ENCODE measurements at places on chromosomes 5 and 9.

DNA sequence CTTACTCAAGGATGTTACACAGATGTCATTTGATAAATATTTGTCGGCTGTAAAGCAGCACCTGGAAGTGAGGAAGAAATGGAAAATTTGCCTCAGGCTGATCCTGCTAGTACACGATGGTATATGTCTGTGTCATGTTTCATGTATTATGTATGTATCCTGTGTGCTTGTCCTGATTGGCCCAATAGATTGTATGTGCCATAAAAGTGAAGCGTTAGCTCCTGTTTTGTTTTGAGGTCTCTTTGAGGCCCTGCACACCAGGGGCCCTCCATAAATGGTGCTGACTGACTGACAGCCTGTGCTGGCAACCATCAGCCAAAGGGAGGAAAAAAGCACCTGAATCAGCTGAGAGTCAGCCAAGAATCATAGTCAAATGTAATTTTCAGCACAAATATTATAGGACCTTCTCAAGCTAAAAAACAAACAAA is 11.8 kb upstream of the LNPEP start:
- peak; percentile 38 for DNase-seq

GRCh38 chr9:95009459-95009858 is 283.0 kb downstream of the AOPEP start:
- DNase-seq: no peak

- no peak for DNase-seq
Measured at GRCh38 chr5:120706877-120707276, 242.8 kb downstream of the PRR16 start.

DNA sequence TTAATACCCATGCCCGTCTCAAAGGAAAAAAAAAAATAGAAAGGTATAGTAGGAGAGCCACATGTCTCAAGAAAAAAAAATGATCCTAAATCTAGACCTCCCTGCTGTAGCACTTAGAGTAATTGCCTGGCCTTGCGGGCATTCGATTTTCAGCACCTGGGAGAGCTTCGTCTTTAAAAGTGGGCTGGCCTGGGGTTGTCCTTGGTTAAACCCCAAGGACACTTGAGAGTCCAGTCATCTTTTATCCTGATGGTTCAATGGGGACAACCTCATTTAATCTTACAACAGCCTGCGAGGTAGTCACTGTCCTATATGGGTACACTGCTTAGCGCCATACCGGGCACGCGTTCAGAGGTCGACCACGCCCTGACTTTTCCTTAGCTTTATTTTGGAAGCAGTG is 60.1 kb downstream of the MAT2B start:
- DNase-seq: no peak

GRCh38 chr5:168469816-168470215 is 16.5 kb upstream of the RARS1 start:
- no peak for DNase-seq

DNA sequence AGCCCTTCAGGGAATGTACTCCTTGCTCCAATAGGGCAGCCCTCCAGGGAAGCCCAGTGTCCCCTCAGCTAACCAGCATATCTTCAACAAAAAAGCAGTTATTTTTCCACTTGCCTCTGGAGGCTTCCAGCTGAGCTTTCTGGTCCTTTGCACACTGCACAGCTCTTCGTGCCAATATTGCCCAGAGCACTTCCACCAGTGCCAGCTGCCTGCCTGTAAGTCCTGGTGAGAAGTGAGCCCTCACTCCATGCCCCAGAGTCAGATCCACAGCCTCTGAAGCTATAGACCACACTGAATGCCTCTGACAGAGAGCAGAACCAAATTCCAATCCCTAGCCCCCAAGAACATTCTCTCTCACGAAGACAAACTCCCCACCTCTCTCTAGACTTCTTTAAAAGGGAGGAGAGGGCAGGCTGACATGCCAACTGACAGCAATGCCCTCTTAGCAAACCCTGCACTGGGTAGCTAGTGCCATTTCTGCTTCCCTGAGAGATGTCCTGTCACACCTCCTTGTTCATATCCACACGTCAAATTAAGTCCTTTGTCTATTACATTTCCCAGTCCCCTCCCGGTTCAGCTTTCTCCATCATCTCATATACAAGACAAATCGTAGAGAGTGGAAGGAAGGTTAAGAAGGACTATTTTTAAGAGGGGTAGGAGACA is 12.7 kb upstream of the HEXB start:
- no peak for DNase-seq

DNA sequence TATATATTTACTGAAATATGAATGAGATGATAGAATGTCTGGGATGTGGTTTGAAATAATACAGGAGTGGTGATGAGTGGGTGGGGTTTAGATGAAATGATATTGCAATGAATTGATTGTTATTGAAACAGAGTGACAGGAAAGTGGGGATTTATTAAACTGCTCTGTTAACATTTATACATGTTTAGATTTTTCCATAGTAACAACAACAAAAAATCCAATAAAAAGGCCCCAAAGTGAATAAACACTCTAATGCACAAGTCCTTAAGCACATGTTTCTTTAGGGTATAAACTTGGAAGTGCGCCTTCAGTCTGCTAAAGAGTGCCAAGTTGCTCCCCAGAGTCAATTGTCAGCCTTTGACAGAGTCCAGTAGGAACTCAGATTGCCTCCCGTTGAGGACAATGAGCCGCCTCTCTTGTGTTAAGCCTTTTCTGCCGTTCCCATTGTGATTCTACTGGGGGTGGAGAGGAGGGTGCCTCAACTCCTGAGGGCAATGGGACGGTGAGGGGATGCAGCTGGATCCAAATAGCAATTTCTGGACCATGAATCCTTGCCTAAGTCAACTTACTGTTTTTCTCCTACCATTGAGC is 112.3 kb downstream of the SLC28A3 start:
- DNase-seq: no peak

GRCh38 chr5:25744908-25745307 is 1100.1 kb upstream of the CDH10 start:
- no peak for DNase-seq

GRCh38 chr5:39202597-39203274 is 16.6 kb downstream of the FYB1 start:
- DNase-seq: no peak

GRCh38 chr9:92954049-92954861 is 6.9 kb downstream of the FGD3 start:
- no peak for DNase-seq

GRCh38 chr5:179303451-179304200 is 41.6 kb downstream of the ADAMTS2 start:
- DNase-seq: no peak

DNA sequence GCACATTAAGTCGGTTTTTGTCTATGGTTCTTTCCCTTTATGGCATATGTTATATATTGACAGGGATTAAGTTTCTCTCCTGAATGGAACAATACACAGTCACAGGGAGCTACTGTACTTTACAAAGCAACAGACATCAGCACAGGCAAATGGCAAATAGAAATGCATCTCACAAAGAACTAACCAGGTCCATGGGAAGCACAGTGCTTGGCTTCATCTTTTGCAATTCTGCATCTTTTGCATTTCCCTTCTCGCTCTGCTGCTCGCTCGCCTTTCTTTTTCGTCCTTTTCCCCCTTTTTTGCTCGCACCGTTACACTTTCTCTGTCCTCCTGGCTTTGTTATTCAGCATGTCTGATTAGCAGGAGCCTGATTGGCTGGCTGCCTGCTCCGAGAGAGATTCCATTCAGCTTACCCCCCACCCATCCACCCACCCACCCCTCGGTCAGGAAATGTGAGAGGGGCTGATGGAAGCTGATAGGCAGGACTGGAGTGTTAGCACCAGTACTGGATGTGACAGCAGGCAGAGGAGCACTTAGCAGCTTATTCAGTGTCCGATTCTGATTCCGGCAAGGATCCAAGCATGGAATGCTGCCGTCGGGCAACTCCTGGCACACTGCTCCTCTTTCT is at the start of gene ADAMTSL1:
Gene ADAMTSL1 (plus strand): TSS at position 502 of the 628 bp plus-strand sequence. CDS start 80 bp downstream, at position 582.
- DNase-seq: peak; percentile 74

- DNase-seq: no peak
Measured at GRCh38 chr5:90675222-90675621, 116.6 kb downstream of the ADGRV1 start.

GRCh38 chr9:3455094-3455493 is 70.7 kb downstream of the RFX3 start:
- DNase-seq: no peak

Measured in SK-N-DZ (cell line).